ENCODE measurements at places on chromosomes 3 and 15.

DNA sequence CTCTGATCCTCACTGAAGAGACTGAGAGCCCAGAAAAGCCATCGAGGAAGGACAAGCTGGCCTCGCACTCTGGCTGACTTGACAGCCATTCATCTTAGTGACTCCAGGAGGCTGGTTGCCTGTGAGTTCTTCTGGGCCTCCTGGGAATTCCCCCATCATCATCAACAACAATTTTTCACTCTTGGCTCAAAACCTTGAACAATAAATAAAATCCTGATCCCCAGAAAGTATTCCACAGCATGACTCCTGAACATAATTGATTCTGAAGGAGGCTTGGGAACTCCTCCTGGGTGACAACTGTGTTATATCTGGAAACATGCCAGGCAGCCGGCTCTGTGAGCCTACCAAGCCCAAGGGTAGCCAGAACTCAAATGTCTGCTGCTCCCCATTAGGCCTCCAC, 188.6 kb downstream of the SHQ1 start:
- DNase-seq: no peak

DNA sequence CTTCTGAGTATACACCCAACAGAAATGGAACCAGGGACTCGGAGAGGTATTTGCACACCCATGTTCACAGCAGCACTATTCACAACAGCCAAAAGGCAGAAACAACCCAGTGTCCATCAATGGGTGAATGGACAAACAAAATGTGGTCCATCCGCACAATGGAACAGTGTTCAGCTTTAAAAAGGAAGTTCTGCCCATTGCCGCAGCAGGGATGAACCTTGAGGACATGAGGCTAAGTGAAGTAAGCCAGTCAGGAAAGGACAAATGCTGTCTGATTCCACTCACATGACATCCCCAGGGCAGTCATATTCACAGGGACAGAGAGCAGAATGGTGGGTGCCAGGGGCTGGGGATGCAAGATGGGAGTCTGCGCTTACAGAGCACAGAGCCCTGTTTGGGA, 7.5 kb downstream of the IQSEC1 start:
- DNase-seq: no peak

GRCh38 chr3:172527306-172527705, 4.1 kb upstream of the TNFSF10 start:
- no peak for DNase-seq

GRCh38 chr3:85077018-85077417, 118.2 kb downstream of the CADM2 start:
- no peak for DNase-seq

- no peak for DNase-seq
These were observed 474.0 kb downstream of the FGF12 start for GRCh38 chr3:192253138-192253887.

DNA sequence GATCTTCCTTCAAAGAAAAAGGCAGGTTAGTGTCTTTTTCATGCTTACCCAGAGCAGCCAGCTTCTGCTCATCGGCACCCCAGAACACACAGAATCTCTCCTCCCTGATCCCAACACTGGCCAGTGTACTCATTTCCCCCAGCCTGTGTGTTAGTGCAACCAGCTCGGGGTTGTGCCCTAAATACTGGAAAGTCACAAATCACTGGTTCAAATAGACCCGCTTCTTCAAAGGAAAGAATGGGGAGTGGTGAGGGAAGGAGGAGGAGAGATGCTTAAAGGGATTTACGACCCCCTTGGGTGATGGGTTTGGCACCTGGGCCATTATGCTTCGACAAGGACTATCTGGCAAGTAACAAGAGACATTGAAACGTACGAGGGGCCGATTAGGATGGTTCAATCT, 114.0 kb downstream of the FOXB1 start:
- no peak for DNase-seq

Data from substantia nigra (tissue), 51 donors.